Substantia nigra (tissue), 51 donors: ENCODE measurements at places on chromosomes 7 and 10.

DNA sequence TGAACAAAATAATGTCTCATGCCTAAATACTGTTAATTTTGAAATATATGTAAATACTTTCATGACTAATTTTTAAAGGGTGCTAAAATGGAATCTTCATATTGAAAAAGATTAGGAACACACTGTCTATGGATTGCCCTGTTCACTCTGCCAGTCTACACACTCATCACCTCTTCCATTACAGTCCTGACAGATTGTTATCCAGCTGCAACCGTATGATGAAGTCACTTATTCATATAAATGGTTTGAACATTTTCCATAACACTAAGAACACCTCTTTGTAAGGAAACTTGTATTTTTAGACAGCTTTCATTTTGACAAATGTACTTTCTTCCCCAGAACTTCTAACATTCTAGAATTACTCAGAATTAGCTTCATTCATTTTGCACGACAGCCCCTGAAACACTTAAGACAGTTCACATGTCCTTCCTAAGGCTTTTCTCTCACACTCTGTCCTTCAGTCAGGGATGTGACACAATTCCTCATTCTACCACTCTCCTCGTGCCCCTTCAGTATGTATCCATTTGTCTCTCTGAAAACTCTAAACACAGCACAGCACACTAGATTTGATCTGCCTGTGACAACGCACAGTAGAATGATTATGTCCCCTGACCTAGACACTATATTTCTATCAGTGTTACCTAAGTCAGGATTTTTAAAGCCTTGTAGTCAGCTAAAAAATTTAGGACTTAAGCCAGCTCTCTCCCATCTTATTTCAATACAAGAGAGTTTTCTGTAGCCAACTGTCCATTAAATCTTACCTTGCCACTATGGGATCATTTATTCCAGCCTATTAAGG lies 71.9 kb downstream of the ORC5 start:
- DNase-seq, result no peak

- no peak for DNase-seq
These were observed 17.8 kb downstream of the CDHR3 start for GRCh38 chr7:105980645-105981396.

DNA sequence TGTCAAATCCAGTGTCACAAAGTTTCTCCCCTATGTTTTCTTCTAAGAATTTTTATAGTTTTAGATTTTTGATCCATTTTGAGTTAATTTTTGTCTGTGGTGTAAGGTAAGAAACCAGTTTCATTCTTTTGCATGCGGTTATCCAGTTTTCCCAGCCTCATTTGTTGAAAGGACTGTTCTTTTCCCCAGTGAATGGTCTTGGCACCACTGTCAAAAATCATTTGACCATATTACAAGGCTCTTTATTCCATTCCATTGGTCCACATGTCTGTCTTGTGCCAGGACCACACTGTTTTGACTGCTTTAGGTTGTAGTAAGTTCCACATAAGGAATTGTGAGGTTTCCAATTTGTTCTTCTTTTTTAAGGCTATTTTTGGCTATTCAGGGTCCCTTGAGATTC lies 64.0 kb downstream of the INPP5A start:
- no peak for DNase-seq

DNA sequence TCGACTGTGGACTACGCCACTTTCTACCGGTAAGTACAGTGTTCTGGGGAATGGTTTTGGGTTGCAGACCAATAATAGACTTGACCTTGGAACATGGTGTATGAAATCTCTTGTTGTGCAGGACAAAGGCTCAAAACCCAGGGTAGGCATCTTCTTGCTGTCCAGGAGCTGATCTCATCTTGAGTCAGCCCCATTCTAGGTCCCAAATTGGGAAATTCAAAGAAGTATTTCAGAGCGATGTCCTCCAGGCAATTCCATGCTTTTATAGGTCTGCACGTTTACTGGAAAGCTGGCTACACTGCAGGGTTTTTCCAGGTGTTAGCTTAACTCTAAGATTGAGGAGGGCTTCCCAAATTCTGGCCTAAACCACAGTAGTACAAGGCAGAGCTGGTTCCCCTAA lies 180.7 kb downstream of the BMPER start:
- no peak for DNase-seq

GRCh38 chr10:103504181-103504783 lies 10.8 kb downstream of the NEURL1 start:
- no peak for DNase-seq

DNA sequence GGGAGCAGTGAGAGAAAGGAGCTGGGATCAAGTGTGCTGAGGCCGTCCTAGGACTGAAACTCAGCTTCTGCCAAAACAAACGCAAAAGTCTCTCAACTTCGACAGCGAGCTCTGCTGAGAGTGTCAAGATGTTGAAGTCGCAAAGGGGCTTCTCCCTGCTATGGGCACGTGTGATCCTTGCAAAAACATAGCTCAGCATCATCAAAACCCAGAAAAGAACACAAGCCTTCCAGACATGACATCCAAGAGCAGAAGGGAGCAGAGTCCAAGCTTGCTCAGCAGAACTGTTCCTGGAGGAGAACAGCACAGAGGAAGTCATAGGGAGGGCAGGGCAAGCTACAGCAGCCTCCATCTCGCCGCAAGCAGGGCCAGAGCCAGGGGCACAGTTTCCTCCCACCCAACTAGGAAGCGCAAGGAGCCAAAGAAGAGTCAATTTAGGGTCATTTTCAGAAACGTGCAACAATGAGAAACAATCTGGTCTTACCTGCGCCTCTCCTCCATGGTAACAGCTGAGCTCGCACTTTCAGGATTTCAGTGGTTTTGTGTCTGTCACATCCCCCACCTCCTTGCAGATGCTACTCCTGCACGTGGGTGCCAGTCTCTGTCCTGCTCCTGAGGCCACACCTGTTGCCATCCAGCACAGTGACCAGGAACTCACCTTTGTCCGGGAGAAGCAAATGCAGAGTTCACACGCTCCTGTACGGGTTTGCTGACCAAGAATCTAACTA lies 113.9 kb downstream of the DIP2C start:
- no peak for DNase-seq

DNA sequence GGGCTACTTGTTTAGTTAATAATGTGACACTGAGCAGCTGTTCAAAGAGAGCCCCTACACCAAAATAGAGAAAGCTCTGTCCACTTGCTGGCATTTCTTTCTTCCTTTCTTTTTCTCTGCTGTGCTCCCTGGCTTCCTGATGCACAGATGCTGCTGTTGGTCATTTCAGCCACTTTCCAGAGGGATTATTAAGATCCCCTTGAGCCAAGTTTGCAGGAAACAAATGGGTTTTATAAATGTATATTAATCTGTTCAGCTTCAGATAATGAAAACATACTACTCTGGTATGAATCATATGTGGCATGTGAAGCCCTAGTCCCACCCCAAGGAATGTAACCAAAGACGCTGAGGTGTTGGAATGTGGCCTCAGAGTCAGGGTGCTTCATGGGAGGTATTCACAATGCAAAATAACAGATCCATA lies 638.2 kb upstream of the FZD8 start:
- DNase-seq, result no peak

DNA sequence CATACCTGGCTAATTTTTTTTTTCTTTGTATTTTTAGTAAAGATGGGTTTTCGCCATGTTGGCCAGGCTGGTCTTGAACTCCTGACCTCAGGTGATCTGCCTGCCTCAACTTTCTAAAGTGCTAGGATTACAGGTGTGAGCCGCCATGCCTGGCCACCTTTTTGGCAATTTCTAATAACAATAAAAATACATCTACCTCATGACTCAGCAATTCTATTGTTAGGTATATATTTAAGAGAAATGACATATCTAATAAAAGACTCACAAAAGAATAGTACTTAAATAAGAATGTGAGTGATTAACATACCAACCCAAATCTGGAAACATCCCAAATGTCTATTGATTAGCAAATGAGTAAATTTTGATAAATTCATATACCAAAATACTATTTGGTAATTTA lies 103.6 kb upstream of the PPP1R9A start:
- no peak for DNase-seq

DNA sequence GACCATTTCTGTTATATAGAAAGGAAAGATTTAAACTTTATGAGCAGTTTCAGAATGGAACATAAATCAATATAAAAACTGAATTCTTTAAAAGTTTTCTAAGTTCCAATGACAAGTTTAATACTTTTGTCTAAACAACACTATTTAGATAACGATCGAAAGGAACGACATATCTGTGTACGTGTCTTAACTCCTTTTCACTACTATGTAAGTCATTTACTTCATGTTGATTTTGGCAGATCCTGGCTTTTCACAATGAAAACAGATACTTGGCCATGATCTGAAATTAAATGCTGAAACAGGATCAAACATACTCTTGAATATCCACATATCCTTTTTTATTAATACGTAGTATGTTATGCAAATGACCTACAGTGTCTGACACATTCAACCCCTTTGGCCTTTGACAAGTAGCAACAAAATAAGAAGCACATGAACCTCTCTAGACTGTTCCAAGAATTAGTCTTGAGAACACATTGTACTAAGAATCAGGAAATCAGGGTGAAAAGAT lies 41.9 kb downstream of the RNLS start:
- DNase-seq, result no peak

DNA sequence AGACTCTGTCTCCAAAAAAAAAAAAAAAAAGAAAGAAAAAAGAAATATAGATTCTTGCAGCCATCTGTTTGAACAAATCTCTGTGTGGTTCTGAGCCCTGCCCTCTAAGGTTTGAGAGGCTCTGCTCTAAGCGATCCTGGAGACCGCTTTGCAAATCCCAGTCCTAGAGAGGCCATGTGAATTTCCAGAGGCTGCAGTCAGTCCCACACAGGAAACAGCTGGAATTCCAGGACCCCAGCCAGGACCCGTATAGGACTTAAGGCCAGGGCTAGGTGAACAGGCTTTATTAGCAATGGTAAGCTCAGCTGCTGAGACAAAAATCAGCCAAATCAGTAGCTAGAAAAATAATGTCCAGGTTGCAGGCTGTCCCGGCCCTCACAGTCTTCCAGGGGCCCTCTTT lies 154.8 kb downstream of the RPS24 start:
- DNase-seq, result no peak

DNA sequence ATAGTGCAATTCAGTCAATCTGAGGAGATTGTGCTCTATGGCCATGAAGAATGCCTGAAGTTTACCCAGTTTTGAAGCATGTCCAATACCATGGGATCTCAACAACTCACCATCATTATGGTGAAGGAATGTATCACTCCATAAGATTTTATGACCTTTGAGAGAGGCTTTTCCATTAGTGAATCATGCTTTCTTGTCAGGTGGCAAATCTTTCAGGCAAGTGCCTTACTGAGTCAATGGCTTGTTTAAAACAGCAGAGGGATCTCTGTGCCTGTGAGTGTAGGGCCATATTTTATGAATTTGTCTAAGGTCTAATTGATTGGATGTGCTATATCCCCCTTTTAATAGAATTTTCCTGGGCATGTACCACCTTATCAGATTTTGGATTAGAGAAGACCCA lies 131.5 kb downstream of the CCDC7 start:
- DNase-seq, result no peak

GRCh38 chr10:128364631-128365030 lies 238.4 kb upstream of the MKI67 start:
- no peak for DNase-seq

GRCh38 chr10:31593124-31593523 lies 274.1 kb downstream of the ZEB1 start:
- DNase-seq, result no peak

DNA sequence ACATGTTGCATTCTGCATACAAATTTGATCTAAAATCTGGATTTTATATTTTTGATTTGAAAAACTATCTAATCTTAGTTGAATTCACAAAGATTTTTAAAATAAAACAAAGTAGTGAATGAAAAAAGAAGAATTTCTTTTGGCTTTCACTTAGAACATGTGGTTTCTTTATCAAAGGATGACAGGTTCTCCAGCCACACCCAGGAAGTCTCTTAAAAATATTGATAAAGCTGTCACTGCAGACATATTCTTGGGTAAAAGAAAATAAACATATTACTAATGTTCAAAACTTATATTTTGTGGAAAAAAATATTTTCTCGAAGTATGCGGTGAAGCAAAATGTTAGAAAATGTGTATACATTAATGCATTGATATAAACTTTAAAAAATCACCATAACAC lies 44.3 kb downstream of the ARL4A start:
- no peak for DNase-seq

DNA sequence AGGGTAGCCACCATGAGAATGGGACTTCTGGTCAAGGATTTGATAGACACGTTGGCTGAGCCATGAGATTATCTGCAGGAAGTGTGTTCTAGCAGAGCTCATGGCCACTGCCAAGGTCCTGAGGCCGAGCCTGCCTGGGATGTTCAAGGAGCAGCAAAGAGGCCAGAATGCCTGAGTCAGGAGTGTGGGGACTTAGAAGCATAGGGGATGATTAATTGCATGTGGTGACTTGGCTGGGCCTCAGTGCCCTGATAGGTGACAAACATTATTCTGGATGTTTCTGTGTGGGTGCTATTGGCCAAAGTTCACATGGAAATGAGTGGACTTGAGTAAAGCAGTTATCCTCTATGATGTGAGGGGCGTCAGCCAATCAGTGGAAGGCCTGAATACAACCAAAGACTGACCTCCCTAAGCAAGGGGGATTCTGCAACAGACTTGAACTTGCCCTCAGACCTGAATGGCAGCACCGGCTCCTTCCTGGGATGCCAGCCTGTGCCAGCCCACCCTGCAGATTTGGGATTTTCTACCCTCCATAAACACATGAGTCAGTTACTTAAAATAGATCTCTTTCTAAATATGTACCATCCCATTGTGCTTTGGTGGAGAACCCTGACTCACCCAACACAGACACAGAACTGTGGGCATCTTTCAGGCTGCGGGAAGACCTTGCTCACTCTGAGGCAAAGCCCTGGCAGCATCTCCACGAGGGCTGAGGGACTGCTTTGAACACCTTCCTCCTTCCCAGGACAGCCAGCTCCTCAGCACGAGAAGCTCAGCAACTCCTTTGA lies 363.9 kb upstream of the MGMT start:
- no peak for DNase-seq

DNA sequence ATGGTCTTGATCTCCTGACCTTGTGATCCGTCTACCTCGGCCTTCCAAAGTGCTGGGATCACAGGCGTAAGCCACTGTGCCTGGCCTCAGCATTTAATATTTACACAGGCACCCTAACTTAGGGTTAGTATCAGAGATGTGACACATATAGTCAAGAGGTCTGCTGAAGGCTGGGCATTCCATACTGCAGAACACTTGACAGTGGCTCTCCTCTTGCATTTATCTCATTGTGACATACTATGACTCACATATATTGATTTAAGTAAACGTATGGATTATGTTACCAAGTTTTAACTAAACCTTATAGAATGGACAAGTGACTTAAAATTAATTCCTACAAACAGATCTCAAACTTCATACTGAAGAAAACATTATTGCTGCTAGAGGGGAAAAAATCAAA lies 36.6 kb downstream of the BRAF start:
- no peak for DNase-seq
